DND-41 (cell line): ENCODE measurements at places on chromosomes 7 and 10.
A peak's percentile ranks its signal among the peaks of the same experiment; 100 is the strongest.

GRCh38 chr7:73482746-73483145 is 39.3 kb downstream of the BAZ1B start:
- no peak for DNase-seq

DNA sequence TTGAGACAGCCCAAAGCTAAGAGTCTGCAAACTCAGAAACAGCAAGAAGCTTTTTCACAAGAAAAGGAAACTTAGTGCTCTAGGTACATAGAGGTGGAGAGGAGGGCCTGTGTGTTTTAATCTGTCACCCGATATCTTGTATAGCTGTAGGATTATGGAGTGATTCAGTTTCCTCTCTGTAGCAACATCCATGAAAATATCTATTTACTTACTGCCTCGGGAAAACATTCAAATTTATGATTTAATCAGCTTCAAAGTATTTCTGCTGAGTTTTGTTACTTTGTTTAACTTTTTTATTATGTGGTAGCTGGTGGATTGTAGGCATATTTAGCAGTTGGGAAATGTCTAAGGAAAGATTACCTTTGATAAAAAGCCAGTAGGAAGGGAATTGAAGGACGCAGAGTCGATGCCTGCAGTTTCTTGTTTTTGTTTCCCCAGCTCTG is 292.0 kb downstream of the CCDC3 start:
- DNase-seq: no peak

GRCh38 chr10:10796774-10797415 is 220.8 kb upstream of the CELF2 start:
- DNase-seq: no peak

GRCh38 chr7:25926891-25927625 is 224.9 kb upstream of the NFE2L3 start:
- no peak for DNase-seq

DNA sequence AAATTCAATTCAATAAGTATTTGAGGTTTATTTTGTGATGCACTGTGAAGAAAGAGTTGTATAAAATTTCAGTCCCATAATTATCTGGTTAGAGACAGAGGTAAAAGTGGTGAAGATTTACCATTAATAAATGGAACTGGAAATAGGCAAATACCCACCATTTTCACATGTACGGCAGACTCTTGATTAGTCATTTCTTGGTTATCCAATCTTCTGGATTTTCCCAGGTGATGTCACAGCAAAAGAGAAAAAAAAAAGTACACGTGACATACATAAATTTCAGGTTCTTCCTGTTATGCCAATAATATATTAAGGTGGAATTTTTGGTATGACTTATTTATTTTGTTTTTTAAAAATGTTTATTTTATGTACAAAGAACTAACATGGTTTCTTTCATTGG is 26.8 kb downstream of the NT5C3A start:
- DNase-seq: no peak

DNA sequence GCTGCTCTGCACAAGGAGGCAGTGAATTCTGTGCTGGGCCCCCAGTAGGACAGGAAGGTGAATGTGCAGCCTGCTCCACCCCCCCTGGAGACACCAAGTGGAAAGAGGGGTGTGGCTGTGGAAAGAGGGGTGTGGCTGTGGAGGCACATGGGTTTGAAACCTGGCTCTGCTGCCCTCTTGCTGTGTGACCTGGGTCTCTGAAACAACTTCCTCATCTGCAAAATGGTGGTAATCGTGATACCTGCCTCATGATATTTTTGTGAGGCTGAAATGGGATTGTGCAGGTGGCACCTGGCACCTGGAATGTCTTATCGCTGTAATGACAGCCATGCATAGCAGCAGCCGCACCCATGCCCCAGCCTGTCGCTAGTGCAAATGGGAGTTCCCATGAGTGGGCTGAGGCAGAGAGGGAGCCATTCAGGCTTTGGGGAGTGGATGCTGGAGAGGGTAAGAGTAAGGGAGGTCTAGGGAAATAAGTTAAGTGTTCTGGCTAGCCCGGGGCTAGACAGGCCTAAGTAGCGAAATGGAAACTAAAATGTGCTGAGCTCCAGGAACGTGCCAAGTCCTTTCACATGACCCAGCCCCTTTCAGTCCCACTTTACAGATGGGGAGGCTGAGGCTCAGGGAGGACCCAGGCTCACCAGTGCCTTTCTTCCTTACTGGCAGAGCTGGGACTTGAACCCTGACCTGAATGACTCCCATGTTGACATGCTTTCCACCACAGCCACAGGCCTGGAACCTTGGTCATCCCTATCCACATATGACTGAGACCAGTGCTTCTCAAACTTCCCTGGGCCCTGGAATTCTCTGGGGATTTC is 35.0 kb downstream of the C10orf105 start:
- peak; percentile 43 for DNase-seq

GRCh38 chr10:62394556-62395018 is 20.4 kb downstream of the ZNF365 start:
- DNase-seq: no peak

- DNase-seq: peak; percentile 54
Measured at GRCh38 chr7:50217821-50218281, 86.7 kb upstream of the IKZF1 start.

DNA sequence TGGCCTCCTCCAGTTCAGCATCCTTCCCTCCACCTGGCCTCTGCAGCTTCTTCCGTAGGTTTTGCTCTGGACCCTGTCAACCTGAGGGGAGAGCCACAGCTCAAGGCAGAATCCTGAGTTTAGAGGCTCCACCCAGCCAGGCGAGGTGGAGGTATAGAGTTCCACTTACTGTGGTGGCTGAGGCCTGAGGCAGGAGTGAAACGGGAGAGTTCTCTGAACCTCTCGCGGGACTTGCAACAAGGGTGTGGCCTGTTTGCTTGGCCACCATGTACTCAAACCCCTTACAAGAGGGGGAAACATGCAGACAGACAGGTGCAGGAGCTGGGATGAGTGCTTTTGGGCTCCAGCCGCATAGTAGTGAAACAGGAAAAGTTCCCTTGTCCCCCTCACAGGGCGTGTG is 154.0 kb upstream of the C7orf33 start:
- no peak for DNase-seq

- DNase-seq: no peak
Measured at GRCh38 chr7:28976022-28976421, 17.9 kb upstream of the TRIL start.
